ENCODE measurements at places on chromosomes 4 and X.

DNA sequence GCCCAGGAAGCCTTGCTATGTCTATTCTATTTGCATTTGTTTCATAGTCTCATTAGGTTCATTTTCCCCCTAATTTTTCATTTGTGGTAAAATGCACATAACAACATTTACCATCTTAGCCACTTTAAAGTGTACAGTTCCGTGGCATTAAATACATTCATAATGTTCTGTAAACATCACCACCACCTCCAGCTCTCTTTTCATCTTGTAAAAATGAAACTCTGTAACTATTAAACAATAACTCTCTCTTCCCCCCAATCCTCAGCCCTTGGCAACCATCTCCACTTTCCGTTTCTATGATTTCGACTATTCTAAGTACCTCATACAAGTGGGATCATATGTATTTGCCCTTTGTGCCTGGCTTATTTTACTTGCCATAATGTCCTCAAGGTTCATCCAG lies 19.9 kb downstream of the ARHGEF38 start:
- DNase-seq, result no peak

GRCh38 chr4:23889391-23889790 lies 456 bp downstream of the PPARGC1A start:
- no peak for DNase-seq

DNA sequence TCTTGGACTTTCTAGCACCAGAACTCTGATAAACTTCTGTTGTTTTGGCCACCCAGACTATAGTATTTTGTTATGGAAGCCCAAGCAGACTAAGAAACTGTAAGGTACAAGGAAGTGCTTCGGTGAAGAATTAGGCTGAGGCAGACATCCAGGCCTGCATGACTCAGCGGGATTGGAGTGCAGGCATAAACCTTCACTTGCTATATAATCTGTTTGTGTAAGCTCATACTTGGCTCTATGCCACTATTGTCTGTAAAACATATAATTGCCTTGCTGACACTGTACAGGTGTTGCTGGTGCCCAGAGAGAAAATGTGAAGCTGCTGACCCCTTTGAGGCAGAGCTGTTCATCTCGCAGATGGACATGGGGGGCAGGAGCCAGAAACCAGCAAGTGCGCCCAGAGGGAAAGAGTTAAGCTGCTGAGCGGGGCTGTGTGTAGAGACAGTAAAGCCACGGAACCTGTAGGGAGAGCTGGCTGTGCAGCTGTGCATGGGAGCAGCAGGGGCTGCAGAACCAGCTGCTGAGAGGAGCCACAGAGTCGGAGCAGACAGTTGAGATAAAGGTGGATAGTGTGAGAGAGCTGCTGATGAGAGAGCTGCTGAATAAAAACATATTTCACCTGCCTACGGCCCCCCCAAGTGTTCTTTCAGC lies 96.2 kb downstream of the RBM46 start:
- DNase-seq, result no peak

- no peak for DNase-seq
These were observed 512.5 kb upstream of the HTR2C start for GRCh38 chrX:114071412-114071811.

DNA sequence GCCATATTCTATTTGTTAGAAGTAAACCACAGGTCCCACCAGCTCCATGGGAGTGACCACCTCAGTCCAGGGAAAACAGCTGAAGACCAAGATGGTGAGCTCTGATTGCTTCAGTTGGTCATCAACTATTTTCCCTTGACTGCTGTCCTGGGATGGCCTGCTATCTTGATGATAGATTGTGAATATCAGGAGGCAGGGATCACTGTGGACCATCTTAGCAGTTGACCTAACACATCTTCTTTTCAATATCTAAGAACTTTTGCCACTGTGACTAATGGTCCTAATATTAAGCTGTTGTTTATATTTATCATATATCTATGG lies 16.1 kb downstream of the TLR8 start:
- DNase-seq, result no peak

GRCh38 chr4:62156205-62156604 lies 956.1 kb downstream of the ADGRL3 start:
- DNase-seq, result no peak

- no peak for DNase-seq
These were observed 82.8 kb downstream of the PHOX2B start for GRCh38 chr4:41665636-41666207.

DNA sequence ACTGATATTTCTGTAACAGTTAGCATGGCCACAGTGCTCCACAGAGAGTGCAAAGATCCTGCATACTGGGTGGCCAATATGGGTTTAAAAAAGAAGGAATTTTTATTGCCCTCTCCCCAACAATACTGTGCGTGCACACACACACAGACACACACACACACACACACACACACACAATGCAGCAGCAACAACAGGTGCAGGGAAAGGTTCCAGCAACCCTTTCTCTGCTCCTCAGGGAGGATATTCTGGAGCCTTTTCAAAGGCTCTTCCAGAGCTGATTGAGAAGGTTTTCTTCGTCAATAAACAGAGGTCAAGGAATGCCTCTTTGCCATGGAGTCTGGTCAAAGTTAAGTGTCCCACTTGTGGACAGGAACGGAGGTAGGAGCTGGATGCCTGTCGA lies 84.8 kb upstream of the ZFP42 start:
- no peak for DNase-seq

DNA sequence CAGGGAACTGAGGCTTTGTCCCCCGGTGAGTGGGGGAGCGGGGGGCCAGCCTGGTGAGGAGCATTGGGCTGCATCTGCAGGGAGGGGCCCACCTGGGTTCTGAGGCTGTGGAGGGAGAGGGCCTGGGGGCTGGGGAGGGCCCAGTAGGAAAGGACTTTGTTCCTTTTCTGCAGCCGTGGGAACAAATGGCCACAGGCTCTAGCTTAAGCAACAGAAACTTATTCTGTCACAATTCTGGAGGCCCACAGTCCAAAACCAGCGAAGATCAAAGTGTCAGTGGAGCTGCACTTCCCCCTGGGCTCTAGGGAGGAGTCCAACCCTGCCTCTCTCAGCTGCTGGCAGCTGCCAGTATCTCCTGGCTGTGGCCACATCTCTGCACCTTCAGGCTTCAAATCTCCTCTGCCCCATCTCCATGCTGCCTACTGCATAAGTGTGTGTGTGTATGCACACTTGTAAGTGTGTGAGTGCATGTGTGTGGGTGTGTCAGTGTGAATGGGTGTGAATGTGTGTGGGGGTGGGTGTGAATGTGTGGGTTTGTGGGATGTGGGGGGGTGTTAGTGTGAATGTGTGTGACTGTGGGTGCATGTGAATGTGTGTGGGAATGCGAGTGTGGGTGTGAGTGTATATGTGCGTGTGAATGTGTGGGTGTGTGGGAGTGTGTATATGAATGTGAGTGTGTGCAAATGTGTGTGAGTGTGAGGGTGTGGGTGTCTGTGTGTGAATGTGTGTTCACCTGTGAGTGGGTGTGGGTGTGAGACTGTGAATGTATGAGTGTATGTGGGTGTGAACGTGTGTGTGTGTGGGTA lies 204.5 kb upstream of the PSAPL1 start:
- no peak for DNase-seq

GRCh38 chrX:105695451-105695850 lies 126.9 kb upstream of the NRK start:
- no peak for DNase-seq

- no peak for DNase-seq
These were observed 256.8 kb upstream of the VCX start for GRCh38 chrX:7586126-7586525.

DNA sequence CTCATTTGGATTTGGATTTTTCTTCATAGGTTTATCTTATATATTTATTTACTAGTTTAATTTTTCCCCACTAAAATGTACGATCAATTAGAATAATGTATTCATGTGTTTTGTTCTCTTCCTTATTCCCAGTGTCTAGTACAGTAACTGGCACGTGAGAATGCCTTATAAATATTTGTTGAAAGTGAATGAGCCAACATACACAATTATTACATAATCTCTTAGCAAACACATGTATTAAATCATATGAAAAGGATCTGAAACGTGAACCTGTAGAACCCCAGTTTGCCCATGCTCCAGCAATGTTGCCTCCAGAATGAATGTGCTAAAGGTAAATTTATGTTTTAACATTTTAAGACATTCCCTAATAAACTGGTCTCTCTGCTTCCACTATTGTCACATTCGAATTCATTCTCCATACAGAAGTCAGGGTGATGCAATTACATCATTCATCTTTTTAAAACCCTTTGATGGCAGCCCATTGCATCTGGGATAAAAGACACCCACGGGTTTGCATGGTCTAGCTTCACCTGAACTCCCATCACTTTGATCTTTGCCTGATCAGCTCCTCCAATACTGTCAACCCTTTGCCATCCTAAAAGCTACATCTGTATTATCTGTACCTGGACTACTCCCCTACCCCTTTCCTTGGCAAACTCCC lies 30.7 kb upstream of the AREG start:
- DNase-seq, result no peak

- DNase-seq, result no peak
These were observed 564 bp downstream of the FAM149A start for GRCh38 chr4:186104890-186105646.

DNA sequence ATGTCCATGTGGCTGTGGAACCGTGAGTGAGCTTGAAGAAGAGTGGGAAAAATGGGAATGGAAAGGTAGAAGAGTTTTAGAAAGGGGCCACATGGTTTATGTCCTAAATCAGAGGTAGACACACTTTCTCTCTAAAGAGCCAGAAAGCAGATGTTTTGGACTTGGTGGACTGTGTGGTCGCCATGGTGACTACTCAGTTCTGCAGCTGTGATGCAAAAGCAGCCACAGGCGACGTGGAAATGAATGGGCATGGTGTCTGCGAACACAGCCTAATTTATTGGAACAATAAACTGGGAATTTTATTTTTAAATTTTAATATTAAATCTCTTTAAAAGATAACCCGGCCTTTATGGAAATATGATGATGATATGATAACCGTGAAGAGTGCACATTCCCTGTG lies 386.0 kb upstream of the FAT1 start:
- no peak for DNase-seq

- DNase-seq, result peak; percentile 26
These were observed 164.9 kb downstream of the MAML3 start for GRCh38 chr4:139988863-139989765.

- DNase-seq, result no peak
These were observed 182.1 kb downstream of the CPE start for GRCh38 chr4:165560941-165561340.

DNA sequence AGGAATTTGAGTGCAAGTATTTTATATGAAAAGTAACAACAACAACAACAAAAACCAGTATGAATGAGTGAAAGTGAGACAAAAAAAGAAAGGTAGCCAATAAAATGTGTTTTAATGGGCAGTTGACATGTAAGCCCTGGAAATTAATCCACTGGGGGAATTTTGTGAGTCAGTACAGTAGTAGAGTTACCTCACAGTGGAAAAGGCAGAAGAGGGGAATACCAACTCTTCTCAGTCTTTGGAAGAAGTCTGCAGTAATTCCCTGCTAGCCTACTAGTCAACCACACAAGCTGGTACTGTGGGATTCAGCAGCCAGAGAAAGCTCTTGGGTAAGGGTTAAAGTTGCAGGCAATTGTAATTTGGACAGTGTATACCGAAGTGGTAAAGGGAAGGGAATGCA lies 76.3 kb upstream of the IL15 start:
- no peak for DNase-seq

DNA sequence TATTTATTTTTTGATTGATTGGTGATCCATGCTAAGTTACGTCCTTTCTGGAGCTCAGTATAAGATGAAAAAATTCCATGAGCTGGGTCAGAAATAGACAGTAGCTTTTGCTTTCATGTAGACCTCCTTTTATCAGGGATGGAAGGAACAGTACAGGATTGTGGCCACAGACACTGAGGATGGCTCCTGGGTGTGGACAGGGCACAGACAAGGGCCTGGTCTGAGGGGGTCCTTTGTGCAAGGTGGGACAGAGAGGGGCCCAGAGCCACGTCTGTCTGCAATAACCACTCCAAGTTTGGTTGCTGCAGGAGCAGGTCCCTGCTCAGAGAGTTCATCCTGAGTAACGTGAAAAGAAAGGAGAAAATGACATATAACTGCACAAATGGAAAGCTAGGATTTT lies 127.1 kb downstream of the ENPP6 start:
- DNase-seq, result no peak

- DNase-seq, result no peak
These were observed 175.8 kb downstream of the USP46 start for GRCh38 chr4:52483186-52483890.

- DNase-seq, result peak; percentile 61
These were observed 583 bp downstream of the ABHD18 start for GRCh38 chr4:127965803-127966175.

- no peak for DNase-seq
These were observed 586.9 kb upstream of the INTU start for GRCh38 chr4:127045861-127046260.

DNA sequence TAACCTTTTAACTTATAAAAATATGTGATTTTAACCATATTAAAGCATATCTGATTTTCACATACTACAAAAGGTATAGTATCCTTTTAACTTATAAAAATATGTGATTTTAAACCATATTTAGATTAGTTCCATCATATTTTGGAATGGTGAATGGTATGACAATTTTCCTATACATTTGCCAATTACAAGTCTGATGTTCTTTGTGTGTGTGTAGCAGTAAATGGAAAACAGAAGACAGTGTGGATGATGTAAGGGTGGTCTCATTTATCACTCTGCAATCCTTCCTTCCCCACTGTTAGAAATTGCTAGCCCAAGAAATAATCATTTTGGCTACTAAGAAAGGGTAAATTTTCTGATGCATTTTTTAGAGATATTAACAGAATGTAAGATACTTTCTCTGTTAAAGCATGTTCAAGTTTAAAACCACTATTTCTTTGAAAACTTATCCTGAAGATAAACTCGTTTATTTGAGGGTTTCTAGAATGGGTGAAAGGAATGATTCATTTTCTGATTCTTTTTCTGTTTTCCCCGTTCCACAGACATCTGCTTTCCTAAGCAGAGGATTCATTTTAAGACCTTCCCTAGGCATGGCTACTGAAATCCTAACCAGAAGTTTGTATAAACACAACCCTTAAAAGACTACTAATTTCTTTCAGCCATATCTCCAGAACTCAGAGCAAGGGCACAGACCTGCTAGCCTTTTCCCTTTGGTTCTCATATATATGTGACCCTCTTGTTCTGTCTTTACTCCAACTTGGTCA lies 21.0 kb downstream of the NUDT6 start:
- DNase-seq, result no peak

GRCh38 chrX:87728459-87728858 lies 210.9 kb downstream of the KLHL4 start:
- no peak for DNase-seq

DNA sequence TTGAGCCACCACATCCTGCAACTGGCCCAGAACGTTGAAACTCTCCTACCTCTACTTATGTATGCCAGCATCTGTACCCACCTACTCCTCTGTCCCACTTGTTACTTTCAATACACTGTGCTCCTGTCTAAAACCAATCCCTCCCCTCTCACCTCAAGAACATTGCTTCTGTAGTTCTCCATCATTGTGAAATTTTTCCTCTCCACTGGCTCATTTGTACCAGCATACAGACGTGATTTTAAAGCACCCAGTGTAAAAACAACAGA lies 25.5 kb upstream of the USO1 start:
- no peak for DNase-seq

- DNase-seq, result no peak
These were observed 2183.9 kb upstream of the TENM3 start for GRCh38 chr4:180059216-180059881.
